ENCODE measurements at places on chromosomes 3 and 15.

DNA sequence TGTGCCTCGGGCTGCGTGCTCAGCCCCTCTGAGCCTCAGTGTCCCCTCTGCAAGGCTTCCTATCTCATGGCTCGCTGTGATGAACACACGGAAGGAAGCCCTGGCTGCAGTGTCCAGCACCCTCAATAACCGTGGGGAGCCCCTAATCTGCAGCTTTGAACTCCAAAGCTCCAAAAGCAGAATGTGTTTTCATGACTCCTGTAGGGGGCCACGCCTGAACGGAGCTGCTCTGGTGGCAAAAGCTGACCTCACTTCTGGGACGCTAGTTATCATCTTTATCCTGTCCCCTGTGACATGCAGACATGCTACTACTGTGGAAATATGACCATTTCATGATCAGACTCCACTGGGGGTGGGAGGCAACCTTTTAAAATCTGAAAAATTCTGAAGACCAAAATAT lies 98.8 kb downstream of the SEC22A start:
- DNase-seq = no peak

- no peak for DNase-seq
These were observed 279.1 kb upstream of the IGF1R start for GRCh38 chr15:98369081-98369716.

- no peak for DNase-seq
These were observed 267 bp upstream of the CFAP92 start for GRCh38 chr3:128994173-128994512.

DNA sequence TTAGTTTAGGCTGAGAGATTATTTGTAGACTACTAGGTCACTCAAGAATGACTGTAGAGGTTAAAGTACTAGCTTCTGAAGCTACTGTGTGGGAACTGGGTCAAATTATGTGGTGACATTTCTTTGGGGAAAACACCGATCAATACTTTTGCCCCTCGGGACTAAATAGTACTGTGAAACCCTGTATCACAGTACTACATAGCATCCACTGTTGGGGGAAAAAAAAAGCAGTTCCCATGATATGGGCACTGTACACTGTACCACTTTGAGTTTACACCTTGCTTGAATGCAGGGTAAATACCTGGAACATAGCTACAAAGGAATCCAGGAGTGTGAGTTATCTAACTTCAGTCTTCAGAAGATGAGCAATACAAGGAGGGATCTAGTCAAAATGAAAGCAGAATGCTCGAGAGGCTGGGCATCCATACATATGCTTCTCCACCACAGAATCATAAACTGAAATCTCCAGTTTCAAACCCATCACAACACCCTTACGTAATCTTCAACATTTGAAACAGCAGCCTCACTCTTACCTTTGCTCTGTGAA lies 311.4 kb downstream of the UNC13C start:
- no peak for DNase-seq

DNA sequence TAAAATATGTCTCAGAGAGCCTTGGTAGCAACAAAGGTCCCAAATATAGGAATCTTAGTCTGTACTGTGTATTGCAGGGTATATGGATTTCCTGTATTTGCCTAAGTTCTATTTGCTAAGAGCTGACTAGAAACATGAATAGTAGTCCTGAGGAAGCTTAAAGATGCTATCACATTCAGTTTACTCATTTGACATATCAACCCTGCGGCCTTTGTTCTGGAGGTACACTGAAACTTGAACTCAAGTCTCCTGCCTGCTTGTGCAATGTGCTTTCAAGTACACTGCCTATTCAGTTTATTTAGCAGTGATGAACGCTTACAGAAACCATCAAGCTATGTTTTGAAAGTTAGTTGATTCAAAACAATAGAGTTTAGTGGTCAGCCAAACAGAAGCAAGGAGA lies 21.1 kb downstream of the IL1RAP start:
- no peak for DNase-seq

DNA sequence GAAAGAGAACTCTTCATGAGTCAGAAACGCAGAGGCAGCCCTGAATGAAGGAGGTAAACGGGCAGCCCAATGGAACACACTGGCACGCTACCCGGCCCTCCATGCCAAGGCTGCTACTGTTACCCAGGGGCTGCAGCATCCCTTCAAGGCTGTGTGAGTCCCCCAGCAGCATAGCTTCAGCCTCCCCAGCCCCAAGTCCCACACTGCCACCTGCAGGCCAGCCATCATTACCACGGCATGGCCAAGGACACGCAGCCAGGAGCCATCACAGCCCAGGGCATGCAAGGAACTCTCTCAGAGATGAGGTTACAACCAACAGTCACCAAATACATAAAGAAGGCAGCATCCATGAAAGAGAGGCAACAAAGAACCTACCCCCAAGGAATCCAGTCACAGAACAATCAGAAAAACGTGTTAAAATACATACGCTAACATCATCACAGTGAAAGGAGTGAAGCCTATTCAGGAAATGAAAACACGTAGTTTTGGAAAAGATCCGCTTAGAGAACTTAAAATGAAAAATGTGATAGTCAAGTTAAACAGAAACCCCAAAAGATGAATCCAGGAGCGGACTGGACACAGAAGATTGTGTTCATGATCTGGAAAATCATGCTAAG lies 22.4 kb downstream of the PLA2G4F start:
- DNase-seq = no peak

DNA sequence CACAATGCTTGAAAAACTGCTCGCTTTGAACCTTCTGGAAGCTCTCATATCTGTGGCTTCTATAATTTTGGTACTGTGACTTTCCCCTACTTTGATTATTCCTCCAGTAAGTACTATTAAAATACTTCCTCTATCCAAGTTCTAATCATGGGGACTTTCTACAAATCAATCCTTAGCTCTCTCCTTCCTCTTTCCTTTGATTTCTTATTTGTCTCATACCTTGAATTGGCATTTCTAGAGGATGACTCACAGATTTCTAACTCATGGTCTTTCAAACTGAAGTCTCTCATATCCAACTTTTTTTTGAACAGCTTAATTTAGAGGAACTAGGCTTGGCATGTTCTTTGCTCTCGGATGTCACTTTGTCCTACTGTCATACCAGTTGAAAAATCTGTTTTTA lies 241.8 kb downstream of the TBC1D5 start:
- no peak for DNase-seq

DNA sequence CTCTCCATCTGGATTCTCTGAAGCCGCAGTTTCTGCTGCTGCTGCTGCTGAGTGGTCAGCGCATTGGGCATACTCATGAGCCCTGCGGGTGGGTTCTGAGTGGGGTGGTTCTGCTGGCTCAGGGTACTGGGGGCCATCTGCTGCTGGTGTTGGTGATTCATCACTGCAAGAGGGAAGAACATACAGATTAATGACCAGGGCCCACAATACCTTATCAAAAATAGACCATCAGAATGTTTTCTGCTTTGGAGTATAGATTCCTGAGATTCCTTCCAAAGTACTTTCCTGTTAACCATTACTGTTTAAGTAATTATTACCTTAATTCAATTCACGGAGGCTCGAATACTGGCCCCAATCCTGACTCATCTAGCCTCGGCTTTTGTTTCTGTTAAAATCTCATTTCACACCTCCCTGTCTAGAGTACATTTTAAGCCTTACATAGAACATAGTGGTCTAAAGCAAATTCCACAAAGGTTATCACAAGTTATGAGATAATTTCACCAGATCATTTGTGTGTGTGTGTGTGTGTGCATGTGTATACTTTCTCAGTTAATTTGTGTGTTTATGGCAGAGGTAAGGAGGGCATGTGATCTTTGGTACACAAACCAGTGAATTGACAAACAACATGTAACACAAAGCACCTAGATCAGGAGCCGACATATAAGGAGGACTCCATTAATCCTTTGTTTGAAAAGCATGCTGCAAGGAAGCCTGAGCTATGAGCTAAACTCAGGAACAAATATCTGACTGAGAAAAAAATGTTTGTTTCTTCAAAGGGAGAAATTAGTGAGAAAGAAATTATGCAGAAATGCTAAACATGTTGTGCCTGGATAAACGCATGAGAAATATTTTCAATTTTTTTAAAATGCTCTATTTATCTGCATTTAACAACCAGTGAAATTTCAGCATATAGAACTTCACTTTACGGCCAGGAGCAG lies 68.1 kb downstream of the TM4SF4 start:
- no peak for DNase-seq

DNA sequence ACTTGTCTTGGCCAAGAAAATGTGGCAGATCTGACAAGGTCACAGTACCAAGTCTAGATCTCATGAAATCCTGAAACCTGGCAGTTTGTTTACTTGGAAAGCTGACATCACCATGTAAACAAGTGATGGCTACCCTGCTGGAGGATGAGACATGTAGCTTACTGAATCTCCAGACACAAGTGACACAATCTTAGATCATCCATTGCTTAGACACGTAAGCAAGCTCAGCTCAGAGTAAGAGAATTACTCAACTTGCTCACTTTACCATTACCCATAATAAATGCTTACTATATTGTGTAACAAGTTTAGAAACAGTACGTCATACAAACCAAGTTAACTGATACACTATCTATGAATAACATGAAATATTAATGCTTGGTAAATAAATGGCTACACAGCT lies 263.8 kb downstream of the TBC1D5 start:
- no peak for DNase-seq

GRCh38 chr15:90872486-90873184 lies 4.2 kb downstream of the FURIN start:
- DNase-seq = no peak

- DNase-seq = no peak
These were observed 760.1 kb upstream of the NECTIN3 start for GRCh38 chr3:110311541-110311940.

GRCh38 chr15:33392453-33392852 lies 81.7 kb downstream of the RYR3 start:
- no peak for DNase-seq

GRCh38 chr15:98142572-98142971 lies 182.1 kb downstream of the ARRDC4 start:
- no peak for DNase-seq

GRCh38 chr15:90807786-90808086 lies 60.7 kb upstream of the FURIN start:
- no peak for DNase-seq

DNA sequence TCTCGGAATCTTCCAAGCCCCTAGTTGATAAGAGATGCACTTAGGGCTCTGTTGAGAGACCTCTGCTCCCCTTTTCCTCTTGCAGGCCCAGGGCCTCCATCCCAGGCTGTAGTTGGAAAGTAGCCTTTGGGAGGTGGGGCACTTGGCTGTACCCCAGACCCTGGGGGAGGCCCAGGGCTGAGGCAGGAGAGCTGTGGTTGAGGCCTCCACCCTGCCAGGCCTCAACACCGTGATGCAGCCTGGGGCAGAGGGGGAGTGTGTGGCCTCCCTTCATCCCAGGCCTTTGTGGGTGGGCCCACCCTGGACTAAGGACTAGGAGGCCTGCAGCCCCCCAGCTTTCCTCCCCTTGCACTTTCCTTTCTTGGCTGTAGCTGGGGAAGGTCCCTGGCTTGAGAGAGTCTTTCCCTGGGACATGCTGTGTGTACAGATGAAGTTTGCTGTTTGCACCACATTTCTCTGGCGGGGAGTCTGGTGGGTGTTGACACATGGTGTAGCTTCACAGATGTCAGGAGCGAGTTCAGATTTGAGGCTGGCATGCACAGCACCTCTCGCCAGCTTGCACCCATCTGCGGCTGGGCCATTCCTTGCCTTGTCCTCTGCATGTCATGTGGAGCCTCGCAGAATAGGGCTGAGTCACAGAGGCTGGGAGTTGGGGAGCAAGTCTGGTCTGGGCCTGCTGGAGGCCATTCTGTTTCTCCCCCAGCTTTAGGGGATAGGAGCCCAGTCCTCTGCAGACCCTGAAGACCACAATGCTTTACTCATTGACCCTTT lies 13.7 kb downstream of the PLEKHO2 start:
- no peak for DNase-seq

DNA sequence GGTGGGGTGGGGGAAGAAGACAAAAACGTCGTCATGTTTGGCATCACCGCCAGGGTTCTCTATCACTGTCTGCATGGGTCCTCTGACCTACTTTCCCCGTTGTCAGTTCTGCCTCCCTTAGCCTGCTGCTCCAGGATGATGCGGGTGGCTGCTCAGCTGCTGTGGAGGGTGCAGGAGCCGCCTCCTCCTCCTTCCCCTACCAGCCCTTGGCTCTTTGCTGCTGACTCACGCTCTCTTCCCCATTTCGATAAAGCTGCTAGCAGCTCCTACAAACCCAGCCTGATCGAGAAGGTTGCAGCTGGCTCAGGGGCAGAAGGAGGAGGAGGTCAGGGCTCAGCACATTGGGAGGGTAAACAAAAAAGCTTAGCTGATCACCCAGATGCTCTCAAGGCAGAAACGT lies 49.5 kb upstream of the SEC13 start:
- no peak for DNase-seq

DNA sequence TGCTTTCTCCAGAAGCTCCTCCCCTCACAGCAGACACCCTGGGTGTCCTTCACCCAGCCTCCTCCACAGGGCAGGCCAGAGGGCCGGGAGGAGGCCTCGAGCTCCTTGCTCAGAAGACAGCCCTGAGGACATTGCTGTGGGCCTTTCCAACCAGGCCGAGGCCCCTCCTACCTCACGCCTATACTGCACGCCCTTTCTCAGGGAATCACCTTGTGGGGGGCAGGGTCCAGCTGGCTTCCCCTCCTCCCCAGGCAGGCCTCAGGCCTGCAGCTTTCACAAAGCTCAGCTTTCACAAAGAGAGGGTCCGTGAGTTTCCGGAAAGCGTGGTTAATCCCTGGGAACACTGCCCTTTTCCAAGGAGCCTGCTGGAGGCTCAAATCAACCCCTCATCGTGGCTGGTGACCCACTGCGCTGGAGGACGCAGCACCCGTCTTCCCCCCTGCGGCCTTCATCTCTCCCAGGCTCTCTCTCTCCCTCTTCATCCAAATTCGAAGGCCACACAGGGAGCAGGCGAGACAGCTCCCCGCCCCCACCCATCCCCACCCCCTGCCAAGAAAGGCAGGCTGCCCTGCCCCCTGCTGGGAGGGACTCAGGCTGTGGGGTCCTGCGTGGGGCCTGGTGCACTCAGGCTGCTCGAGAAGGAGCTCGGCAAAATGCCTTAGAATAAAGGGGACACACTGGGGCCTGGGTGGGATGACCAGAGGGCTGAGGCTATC lies 79.4 kb downstream of the OCA2 start:
- no peak for DNase-seq

GRCh38 chr3:194110483-194110882 lies 25.5 kb upstream of the HES1 start:
- DNase-seq = no peak

DNA sequence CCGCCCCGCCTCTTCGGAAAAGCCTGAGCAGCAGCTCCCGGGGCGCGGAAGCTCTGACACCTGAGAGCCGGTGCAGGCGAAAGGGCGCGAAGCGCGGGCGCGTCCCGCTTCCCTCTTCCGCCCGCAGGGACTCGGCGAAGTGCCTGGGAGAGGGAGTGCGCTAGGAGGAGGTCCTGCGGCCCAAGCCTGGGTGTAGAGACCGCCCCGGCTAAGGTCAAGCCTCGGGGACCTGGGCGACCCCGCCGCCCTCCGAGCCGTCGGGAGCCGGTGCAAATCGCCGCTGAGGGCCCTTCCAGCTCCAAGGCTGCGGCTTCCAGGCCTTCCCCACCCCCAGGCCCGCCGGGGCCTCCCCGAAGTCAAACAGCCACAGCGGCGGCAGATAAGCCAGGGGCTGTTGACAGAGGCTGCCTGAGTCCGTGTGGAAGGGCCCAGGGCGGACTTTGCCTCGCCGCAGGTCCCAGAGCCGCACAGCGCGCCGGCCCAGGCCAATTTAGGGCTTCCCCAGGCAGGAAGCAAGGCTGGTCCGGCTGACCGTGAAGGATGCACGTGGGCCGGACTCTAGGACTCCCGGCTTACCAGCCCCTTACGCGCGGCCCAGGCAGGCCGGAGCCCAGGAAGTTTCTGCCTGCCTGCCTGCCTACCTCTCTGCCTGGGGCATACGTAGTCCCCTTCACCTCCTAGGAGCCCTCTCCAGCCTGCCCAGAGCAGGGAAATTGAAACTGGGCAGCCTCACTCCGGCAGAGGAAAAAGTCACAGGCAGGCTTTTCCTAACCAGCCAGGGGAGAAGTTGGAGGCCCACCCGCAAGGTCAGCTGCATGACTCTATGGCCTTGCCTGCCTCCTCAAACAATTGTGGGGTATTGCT lies 2.3 kb downstream of the ITPKA start:
- DNase-seq = no peak

Measured in T-helper 1 cell (primary cell).